ENCODE measurements at places on chromosomes 16 and 17. TPM values are rescaled to one million over a fixed set of nuclear protein-coding genes. Genes with fewer than 3 reads are reported as not detected.

Gene PHOSPHO1
- not detected for total RNA-seq

Gene SMIM36
- total RNA-seq, result under 0.01 TPM

Gene RAB34
- 133 TPM for total RNA-seq

Gene KIFC3
- 107 TPM for total RNA-seq

Gene ITGAD
- total RNA-seq, result not detected

Gene TNFSF13
- total RNA-seq, result 5.3 TPM

Gene TP53TG3C
- total RNA-seq, result not detected

Gene HOXB13
- 0.24 TPM for total RNA-seq

Gene SOST
- not detected for total RNA-seq

Gene TEX14
- under 0.01 TPM for total RNA-seq

Gene EVPLL
- 4.0 TPM for total RNA-seq

Gene HEXD
- 8.2 TPM for total RNA-seq

Gene FA2H
- 1.9 TPM for total RNA-seq

Gene DNAAF1
- not detected for total RNA-seq

Gene CIITA
- total RNA-seq, result 0.24 TPM

Gene CMTM2
- not detected for total RNA-seq

Gene GAS2L2
- 0.24 TPM for total RNA-seq

Gene ALOX15
- total RNA-seq, result not detected

Gene RAB11FIP4
- total RNA-seq, result 10.6 TPM

Gene APPBP2
- total RNA-seq, result 18.8 TPM

Gene PIGW
- total RNA-seq, result 10.2 TPM

Gene OTOP3
- total RNA-seq, result not detected

Gene WFIKKN1
- total RNA-seq, result 0.21 TPM

Gene MMP28
- 37.8 TPM for total RNA-seq

Gene UNC119
- 30.6 TPM for total RNA-seq

Gene ATXN1L
- 8.1 TPM for total RNA-seq

Gene KCNH4
- not detected for total RNA-seq

Gene FOXC2
- total RNA-seq, result under 0.01 TPM

All from tracheal epithelial cell (primary cell).